H4 (cell line): ENCODE measurements at places on chromosomes 6 and 20. TPM values are rescaled to one million over a fixed set of nuclear protein-coding genes. Genes with fewer than 3 reads are reported as not detected.

C6orf58 gene
- not detected in 2 replicates for total RNA-seq

DLL1 gene
- total RNA-seq, result 0.54 and 2.2 TPM in 2 replicates

COL11A2 gene
- 0.10 and 0.39 TPM in 2 replicates for total RNA-seq

DNA sequence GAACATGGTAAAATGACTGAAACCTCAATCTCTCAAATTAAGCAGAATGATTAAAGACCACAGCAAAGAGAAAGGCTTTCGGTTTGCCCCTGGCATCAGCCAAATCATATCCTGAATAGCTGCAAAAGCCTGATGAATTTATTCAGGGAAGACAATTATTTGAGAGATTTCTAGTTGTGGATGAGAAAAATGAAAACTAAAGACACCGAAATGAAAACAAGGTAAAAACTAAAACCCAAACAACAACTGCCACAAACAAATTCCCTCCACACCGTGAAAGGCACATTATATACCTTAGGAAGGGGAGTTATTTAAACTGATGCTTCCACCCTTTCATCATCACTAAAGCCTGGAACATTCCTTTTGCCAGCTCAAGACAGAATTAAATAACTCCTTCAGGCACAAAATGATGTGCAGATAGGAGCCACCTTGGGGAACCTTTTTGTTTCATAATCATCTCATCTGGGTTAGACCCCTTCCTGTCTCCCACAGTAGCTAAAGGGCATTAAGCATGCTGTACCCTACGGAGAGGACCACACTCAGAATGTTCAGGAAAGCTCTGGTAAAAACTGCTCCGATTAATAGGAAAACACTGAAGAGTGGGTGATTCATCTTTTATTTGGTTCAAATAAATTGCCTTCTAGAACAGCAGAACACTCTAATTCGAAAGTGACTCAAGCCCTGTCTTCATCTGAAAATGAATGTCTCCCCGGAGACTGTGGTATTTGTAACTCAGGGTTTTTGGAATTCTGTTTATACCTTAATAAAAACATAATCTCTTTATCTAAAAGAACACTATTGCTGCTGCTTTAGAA lies 9.1 kb upstream of the ANKRD60 start:
- DNase-seq, result no peak

NKAIN4 gene
- total RNA-seq, result 0.78 TPM in 1 of 2 replicates, not detected in the other

ESR1 gene
- total RNA-seq, result not detected in 2 replicates

GRCh38 chr6:156425359-156426020 lies 351.7 kb upstream of the ARID1B start:
- DNase-seq, result peak; percentile 64

DNA sequence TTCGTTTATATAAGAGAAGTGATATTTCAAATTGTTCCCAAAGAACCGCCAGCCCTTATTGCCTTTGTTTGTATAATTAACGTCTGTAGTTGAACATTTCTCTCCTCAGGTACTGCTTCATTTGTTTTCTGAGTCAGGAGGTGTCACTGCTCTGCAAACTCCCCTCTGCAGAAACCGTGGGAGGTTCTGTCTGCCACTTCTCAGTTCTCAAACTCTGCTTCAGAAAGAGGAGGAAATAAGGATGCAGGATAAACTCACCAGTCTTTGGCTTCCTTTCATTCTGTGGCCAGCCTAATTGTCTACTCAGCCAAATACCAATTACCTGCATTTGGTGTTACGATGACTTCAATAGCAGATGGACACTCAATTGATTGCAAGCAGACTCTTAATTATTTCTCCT lies 149.8 kb downstream of the PAK5 start:
- DNase-seq, result no peak

TRIM10 gene
- total RNA-seq, result not detected in 2 replicates
